ENCODE measurements at places on chromosomes 2 and 18.

DNA sequence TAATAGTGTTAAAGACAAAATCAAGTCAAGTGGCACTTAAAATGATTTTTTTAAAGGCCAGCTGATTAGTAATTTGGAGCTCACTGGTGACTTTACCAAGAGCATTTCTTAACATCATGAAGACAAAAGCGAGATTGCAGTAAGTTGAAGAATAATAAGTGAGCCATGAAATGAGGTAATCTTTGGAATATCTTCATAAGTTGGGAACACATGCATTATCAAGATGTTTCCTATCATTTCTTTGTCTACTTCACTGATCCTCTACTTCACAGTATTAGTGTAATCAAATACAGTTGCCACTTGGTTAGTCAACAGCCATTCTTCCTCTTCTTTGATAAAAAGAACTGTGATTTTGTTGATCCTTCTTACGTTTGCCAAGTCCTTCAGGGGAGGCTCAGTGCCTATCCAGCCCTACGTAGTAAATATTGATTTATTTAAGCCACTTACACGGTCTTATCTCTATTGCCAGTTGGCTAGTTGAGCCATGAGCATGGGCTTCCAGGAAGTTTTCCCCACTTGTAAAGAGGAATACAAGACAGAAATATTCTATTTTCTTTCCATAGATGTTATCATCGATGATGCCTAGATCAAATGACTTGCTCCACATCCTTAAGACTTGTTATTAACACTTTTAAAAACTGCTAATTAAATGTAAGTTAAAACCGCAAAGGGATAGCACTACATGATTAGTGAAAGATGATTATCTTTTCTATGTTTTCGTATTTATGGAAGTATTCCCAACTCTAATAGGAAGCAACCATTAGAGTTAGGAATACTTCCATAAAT, 46.1 kb downstream of the YES1 start:
- no peak for DNase-seq

- no peak for DNase-seq
These were observed 32.1 kb downstream of the GRHL1 start for GRCh38 chr2:9983401-9984216.

DNA sequence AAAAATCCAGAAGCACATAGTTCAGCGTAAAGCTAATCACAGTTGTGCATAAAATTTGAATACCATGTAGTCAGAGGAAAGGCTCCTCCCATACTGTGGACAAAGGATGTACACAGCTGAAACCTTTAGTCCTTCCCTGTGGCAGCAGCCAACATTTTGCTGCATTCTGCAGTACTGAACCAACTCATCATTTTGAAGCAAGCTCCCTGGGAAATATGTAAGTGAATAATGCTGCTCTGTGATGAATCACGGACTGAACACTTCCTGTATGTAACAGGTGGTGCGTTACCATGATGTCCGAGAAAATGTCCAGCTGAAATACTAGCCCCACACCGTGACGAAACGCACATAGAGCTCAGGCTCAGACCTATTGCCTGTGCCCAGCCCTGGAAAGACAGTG, 421.1 kb upstream of the RAB12 start:
- DNase-seq = no peak

DNA sequence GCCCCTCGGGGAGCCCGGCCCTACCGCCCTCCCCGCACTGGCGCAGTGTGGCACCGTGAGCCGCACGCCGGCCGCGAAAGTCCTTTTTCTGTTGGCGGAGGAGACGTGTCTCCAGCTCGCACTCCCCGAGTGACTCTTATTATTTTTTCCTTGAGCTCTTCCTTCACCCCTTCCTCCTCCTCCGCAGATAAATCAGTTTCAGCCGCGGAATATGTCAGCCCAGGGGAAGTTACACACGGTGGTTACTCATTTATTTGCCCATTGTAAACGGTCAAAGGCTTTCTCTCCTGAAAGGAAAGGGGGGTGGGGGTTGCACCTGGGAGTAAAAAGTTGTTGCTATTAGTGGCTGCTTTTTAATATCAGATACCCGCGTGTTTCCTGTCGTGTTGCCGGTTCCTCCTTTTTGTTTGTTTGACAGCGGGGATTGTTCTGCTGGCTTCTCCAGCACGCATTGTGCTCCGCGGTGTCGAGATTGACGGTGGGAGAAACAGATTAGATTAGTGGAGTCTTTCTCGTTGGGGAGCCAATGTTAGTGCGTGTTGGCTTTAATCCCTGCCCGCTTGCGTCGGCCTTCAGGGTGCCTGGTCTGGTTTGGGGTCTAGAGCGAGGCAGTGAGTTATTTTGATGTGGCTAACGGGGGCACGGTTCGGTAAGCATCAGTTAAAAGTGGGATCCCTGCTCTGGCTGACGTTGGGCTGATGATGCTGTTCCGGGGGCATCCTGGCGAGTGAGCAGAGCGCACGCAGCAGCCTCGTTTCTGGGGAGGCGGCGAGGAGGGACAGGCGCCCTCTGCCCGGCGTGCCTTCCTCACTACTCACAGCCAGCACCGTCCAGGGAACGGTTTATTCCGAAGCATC, 1.6 kb downstream of the CRIM1 start:
- no peak for DNase-seq

DNA sequence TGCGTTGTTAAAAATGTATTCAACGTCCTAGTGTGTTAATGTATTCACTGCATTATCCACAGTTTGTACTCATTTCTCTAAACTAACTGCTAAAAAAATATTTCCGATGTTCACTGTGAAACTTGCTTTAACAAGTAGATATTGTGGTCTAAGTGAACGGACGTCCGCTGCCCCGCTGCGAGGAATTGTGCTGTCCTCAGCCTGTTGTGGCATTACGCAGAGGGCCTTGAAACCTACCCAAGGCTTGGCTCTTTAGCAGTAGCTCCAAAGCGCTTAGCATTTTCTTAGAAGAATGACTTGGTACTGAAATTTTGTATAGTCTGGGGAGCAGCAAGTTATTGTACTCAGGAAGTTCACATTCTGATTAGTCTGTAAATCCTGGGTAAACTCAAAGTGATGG, 136.5 kb upstream of the SP5 start:
- DNase-seq = no peak
